ENCODE measurements at places on chromosomes 1 and 21.

DNA sequence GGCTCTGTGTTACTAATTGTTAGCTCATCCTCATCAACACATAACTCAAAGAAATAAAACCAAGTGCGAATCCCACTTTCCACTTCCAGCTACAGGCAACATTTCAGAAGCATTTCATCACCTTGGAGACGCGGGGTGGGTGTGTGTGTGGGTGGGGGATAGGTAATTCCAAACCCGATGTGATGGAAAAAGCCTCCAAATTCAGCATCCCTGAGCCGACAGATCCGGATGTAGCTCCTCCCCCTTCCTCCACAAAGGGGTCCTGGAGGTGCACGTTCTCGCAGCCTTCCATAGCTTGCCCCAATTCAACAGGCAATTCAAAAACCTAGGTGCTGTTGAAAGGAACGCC, 486 bp downstream of the HSPA13 start:
- DNase-seq = peak; percentile 59

DNA sequence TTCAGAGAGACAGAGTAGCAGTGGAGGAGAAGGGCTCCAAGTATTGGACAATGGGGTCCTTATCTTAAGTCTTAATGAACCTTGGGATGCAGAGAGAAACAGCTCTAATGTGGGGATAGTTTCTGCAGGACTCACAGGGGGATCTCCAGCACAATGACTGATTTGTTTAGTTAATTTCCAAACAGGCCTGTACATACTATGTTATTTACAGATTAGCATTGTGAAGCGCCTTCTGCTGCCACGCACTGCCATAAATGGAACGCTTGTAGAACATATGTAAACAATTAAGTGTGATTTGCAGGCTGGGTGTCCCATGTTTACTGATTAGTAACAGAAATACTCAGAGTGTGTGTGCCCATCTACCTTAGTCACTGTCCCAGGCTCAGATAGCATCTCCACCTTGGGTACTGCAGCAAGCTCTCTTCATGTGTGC, 56.1 kb downstream of the NTPCR start:
- DNase-seq = no peak

DNA sequence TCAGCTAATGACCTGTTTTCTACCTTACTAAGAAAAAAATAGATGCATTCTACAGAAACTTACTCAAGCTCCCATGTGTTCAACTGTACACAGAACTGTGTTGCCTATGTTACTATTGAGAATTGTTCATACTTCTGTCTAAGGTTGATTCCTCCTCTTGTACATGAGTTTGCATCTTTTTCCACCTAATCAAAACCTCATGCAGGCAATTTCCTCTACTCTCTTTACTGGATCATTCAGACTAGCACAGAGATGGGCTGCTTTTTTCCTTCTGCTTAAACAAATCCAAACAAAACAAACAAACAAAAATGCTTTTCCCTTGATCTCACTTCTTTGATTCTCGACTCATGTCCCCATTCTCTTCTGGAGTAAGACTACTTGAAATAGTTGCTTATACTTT, 58.8 kb upstream of the PTGFR start:
- no peak for DNase-seq

DNA sequence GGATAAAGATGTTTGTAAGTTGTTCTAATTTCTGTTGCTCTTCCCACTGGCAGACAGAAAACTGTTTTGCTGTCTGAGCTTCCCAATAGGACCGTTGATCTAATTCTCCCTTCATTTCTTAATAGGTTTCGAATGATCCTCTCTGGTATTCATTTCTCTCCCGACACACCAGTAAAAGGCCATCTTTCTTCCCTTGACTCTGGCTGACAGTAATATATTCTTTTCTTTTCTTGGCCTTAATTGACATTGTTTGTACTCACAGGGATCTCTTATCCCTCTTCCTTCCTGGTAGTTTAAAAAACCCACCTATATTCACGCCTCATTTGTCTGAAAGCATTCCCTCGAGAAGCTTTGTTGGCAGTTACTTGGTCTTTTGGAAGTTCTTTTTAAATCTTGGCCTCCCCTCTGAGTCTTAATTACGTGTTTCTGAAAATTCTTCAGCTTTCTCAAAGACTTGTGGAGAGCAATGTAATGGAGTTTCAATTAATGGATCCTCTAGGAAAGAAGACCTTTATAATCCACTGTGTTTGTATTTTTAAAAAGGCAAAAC, 40.3 kb downstream of the MAP10 start:
- no peak for DNase-seq

- DNase-seq = no peak
Observed at GRCh38 chr1:40838045-40838979, 23.9 kb downstream of the CITED4 start.

DNA sequence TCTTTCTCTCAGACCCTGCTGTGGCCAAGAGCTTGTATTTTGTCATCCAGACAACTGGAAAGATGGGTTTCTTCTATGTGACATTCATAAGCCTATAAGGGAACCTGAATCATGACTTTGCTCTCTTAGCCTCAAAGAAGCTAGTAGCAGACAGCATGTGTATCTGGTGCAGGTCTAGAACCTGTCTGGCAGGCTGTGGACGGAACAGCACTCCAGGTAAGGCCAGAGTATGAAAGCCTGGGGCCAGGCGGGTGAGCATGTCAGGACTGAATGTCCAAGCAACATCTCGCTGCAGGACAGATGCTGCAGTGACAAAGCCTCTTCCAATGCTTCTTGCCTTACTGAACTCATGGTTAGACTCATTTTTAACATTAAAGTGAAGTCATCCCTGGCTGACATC, 32.8 kb downstream of the AKNAD1 start:
- no peak for DNase-seq

DNA sequence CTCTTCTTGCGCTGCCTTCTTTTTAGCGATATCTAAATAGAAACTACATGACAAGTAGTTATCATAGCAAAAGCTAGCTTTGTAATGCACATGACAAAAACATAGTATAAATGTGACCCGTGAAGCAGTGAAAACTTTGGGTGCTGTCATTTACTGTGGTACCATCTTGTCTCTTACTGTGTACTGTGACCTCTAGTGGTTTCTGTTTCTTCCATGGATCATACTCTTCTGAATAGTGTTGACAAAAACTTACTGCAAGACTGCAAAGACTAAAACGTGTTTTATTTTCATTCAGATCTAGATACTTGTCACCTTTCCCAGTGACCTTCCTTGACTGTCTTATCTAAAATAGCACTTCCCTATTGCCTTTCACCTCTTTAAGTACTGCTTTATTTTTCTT, 6.1 kb downstream of the RLF start:
- no peak for DNase-seq
